Left ventricle myocardium superior (tissue), 1 donor: ENCODE measurements at places on chromosomes 16 and 17.
A peak's percentile ranks its signal among the peaks of the same experiment; 100 is the strongest.

GRCh38 chr17:75825149-75825552 is 19.1 kb downstream of the UNC13D start:
- no peak for DNase-seq

DNA sequence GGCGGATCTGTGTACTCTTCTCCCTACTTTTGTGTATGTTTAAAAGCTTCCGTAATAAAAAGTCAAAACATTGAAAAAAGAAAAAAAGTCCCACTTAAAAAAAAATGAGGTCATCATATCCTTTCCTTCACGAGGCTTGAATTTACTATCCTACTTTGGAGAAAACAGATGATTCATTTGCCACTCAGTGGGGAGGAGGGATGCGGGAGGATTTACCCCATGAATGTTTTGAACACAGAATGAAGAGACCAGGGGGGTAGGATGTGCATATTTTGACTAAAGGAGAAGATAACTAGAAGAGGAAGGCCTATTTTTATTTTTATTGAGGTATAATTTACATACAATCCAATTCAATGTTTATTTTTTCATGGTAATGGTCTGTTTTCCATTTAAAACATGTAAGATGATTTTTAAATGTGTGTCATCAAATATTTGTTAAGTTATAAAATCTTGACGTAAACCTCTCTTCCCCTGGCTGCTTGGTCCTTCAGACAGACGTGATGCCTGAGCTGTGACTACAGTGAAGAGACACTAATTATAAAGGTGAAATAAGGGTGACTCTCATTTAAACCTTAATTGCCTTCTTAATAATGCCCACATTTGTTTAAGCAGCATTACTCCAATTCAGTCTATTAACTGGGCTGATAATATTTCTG is 135.4 kb upstream of the AXIN2 start:
- no peak for DNase-seq

- DNase-seq, result no peak
Observed at GRCh38 chr16:4338712-4339299, 12.3 kb downstream of the PAM16 start.

GRCh38 chr16:559411-560203 is 587 bp upstream of the PRR35 start:
- no peak for DNase-seq

GRCh38 chr16:75997606-75998005 is 271.3 kb upstream of the CPHXL start:
- no peak for DNase-seq

DNA sequence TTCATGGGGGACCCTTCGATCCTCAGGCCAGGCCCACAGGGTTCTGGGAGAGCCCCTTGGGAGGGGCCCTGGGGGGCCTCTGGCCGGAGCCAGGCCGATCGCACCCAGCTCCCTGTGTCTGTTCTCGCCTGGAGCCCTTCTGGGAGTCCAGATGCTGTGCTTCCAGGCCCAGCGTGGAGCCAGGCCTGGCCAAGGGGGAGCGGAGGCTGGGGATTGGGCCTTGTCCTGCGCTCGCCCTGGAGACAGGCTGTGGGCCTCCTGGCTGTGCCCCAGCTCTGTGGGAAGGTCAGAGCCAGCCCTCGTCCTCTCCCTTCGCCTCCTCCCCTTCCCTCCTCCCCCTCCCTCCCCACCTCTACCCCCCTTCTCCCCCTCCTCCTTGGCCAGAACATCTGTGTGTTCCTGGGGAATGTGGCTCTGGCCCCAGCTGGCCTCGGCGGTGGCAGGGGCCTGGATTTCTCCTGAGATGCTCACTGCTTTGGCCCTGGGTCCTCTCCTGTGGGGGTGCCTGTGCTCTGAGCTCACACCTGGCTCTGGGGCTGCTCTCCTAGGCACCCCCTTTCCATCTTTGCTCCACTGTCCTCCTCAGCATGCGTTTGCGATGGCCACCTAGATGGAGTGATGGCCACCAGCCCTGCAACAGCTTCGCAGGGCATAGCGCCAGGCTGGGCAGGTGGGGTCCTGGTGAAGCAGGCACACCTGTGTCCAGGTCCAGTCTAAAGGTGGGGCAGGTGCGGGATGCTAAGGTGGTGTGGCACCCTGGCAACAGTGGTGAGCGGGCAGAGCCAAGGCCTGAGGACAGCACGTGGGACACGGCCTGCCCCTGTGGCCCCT is 90.6 kb upstream of the CIBAR2 start:
- peak; percentile 93 for DNase-seq

DNA sequence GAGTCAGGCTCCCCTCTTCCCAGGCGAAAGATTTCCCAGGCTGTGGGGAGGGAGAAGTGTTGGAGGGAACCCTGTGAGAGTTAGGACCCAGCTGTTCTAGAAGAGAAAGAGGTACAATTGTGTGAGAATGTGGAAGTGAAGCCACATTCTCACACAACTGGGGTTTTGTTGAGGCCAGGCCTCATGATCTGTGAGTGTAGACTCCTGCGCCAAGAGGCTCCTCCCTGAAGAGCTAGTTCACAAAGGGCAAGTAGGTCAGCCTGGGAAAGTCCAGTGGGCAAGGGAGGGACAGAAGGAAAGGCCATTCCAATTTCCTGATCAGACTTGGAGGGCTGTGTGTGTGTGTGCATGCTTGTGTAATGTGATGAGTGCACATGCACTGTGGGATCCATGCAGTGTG is 15.2 kb downstream of the CD300LF start:
- no peak for DNase-seq

- no peak for DNase-seq
Observed at GRCh38 chr16:8107296-8107695, 483.0 kb downstream of the TMEM114 start.

GRCh38 chr16:71863995-71864394 is 18.2 kb downstream of the ATXN1L start:
- no peak for DNase-seq

- no peak for DNase-seq
Observed at GRCh38 chr17:35295686-35296085, 52.8 kb downstream of the SLFN5 start.

- DNase-seq, result peak; percentile 90
Observed at GRCh38 chr17:7237761-7238419, 1.4 kb downstream of the PHF23 start.

DNA sequence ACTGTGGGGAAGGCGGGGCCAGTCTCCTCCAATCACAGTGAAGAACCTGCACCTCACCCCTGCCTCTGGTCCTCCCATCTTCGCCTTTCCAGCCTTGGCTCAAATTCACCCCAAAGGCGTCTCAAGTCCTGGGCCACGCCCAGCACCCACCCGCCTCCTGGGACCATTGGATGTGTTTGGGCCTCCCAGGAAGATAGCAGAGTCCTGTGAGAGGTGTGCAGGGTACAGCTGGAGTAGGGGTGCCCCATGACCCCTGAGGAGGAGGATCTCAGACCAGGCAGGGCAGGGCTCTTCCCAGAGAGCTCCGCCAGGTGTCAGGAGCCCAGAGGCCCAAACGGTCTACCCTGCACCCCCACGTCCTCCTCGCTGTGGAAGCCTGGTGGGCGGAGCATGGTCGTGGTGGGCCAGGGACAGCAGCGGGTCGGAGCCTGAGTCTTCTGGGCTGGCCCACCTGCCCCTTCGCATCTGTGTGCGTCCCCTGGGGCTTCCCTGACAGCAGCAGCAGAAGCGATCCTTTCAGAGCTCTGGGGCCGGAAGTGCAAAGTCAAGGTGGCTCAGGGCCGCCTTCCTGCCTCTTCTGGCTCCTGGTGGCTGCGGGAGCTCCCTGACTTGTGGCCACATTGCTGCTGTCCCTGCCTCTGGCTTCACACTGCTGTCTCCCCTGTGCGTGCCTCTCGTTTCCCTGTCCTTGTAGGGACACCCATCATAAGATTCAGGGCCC is 34.9 kb upstream of the ZNF469 start:
- DNase-seq, result peak; percentile 21

GRCh38 chr17:8147141-8147804 is 4.9 kb downstream of the PER1 start:
- DNase-seq, result no peak

DNA sequence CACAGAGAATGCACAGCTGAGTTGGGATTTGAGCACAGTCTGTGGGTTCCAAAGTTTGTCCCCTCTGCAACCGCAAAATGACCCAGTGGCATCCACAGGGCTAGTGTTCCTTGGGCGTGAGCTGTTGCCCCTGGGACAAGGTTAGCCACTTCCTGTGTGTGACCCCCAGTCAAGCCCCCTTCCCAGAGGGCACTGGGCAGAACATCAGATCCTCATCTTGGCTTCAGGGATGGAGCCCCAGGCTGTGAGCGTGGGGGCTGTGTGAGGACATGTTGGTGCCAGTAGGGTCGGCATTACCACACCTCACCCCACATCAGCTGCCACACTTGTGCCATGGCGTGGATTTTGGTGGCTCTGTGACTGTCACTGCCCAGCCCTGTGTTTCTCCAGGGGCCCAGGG is 55.3 kb downstream of the USP22 start:
- no peak for DNase-seq

GRCh38 chr16:85048921-85049562 is 21.4 kb downstream of the KIAA0513 start:
- DNase-seq, result no peak

DNA sequence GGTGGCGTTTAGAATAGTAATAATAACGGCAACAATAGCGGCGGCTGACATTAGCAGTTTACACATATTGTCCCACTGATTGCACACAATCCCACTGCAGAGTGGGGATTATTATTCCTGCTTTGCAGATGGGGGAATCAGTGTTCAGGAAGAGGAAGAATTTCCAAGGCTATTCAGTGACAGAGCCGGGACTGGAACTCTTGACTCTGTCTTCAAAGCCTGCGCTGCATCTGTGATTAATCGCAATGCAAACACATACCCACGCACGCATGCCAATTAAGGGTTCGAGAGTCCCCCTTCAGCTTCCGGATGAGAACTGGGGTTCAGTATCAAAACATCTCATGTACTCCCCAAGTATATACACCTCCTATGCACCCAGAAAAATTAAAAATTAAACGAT is 29.2 kb downstream of the TMEM186 start:
- no peak for DNase-seq

GRCh38 chr17:28029044-28029443 is 13.4 kb upstream of the NLK start:
- DNase-seq, result no peak

DNA sequence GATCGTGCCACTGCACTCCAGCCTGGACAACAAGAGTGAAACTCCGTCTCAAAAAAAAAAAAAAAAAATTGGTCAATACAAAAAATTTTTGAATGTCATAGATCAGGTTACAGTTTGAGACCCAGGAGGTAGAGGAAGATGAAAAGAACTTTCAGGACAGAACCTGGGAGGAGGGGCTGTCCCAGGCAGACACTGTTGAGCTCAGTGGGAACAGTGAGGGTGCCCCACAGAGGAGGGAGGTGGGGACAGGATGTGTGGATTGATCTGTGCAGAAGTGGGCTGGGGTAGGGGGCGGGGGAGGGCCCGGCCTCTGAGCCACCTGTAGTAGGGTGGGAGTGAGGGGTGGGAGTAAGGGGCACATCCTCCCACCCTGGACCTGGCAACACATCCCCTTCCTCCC is 58.3 kb downstream of the PRMT7 start:
- DNase-seq, result no peak

DNA sequence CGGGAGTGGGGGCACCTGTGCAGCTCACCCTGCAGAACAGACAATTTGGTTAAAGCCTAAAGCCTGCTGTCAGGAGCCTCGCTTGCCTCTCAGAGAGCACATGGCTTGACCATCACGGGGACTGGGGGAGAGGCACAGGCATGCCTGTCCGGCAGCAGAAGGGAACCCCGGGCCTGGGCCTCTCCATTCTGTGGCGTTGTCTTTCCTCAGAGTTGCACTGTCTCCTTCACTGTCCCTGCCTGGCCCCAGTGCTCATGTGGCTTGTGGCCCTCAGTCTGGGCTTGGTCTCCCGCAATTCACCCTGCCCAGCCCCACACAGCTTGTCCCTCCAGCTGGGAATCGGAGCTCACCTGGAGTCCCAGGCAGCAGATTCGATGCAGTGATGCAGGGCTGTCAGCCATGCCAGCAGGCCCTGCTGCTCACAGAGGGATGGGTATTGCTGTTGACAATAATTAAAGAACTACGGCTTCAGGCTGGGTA is 189.9 kb downstream of the SEC14L1 start:
- no peak for DNase-seq

GRCh38 chr17:64157669-64158180 is 27.8 kb upstream of the ERN1 start:
- no peak for DNase-seq

- DNase-seq, result no peak
Observed at GRCh38 chr16:4626396-4626795, 1.8 kb downstream of the MGRN1 start.

DNA sequence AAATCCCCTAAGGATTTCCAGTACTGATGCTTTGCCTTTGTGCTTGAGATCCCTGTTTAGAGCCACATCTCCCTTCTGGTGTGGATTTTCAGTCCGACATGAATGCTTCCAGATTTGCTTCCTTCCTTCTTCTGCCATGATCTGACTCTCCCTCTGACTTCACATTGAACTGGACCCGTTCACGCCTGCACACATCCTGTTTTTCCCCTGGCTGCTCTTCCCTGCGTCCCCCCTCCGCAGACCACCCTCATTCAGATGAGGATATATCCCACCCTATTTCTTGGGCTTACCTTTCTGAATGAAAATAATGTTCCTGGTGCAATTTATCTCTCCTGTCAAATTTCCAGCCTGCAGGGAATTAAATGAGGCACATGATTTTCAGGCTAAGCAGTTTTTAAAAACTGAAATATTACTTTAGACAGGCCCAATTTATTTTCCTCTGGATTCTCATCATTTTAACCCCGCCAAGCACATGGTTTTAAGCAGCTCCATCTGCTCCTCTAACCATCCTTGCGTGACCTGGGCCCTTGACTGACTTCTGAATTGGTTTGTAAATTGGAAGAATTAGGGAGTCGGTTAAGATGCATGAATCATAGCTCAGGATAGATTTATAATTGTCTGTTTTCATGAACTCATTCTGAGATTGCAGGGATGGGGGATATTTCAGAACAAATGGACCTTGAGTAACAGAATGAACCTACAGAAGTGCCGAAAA is 59.2 kb downstream of the BMERB1 start:
- DNase-seq, result no peak

DNA sequence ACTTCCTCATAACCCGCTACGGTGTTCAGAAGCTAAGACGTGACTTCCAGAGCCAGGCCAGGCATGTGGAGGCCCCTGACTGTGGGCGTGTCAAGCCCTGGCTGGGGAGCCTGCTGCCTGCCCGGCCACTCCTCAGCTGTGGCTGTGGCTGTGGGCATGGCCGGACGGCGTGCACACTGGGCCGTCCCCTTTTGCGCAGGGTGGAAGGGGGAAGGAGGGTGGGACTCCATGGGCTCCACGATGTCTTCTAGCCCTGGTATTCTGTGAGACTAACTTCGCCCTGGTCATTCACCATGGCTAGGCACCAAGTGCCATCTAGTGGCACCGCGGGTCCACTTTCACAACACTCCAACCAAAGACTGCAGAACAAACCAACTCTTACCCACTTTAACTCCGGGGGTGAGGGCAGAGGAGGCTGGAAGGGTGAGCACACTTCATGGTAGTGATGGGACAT is 67.9 kb downstream of the N4BP1 start:
- DNase-seq, result peak; percentile 71
